Midbrain (tissue), 1 donor: ENCODE measurements at places on chromosomes 3 and 15.

DNA sequence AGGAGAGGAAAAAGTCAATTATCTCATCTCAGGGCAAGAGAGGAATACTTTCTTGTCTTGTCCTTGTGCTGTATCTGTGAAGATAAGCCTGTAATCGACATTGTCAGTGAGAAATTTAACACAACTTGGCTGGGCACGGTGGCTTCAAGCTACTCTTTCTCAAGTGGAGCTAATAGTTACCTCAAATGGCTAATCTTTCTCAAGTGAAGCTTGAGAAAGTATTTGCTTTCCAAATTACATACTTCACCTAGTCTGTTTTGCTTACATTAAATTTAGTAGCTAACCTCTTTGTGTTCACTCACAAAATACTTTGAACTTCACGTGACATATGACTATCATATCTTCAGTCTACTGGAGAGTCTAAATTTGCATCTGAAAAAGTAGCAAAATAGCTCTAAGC lies 48.3 kb upstream of the B3GALNT1 start:
- no peak for DNase-seq

- peak; percentile 31 for DNase-seq
Measured at GRCh38 chr3:98501270-98501669, 3.8 kb downstream of the OR5K2 start.

GRCh38 chr15:58313304-58313703 lies 118.5 kb upstream of the LIPC start:
- no peak for DNase-seq

GRCh38 chr3:65556934-65557577 lies 481.7 kb downstream of the MAGI1 start:
- no peak for DNase-seq

GRCh38 chr3:169966951-169967915 lies 626 bp downstream of the SEC62 start:
- DNase-seq = peak; percentile 60

- DNase-seq = no peak
Measured at GRCh38 chr15:66894986-66895780, 170.2 kb upstream of the SMAD3 start.

DNA sequence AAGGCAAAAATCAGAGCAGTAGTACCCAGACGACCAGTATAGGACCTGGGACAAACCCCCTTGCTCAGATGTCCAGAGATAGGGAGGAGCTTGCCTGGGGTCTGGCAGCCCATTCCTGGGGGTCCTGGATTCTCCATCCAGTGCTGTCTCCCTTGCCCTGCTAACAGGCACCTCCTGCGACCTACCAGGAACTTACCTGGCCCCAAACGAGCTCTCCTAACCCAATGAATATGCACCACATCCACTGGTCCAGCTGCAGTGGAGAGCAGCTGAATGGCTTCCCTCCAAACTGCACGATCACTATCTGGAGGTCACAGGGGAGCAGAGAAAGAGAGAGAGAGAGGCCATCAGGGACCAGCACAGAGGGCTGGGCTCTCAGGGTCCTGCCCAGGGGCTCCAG lies 19.1 kb upstream of the SEC13 start:
- DNase-seq = no peak

DNA sequence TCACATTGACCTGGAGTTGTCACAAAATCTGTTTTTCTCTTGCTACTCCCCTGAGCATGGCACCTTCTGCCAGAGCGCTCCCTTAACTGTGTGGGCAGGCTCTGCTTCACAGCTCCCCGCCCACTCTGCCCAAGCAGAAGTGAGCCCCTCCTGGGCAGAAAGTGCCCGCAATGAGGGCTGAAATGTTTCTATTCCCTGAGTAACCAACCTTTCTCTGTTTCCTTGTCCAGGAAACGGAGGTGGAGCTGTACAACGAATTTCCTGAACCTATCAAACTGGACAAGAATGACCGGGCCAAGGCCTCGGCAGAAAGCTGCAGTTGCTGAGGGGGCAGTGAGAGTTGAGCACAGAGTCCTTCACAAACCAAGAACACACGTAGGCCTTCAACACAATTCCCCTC lies 66.3 kb upstream of the ACAD9 start:
- DNase-seq = no peak

- DNase-seq = no peak
Measured at GRCh38 chr15:32763295-32763694, 45.5 kb downstream of the GREM1 start.

- no peak for DNase-seq
Measured at GRCh38 chr3:118688396-118688884, 346.2 kb downstream of the IGSF11 start.

GRCh38 chr15:52422001-52422400 lies 106.7 kb downstream of the MYO5A start:
- DNase-seq = no peak

DNA sequence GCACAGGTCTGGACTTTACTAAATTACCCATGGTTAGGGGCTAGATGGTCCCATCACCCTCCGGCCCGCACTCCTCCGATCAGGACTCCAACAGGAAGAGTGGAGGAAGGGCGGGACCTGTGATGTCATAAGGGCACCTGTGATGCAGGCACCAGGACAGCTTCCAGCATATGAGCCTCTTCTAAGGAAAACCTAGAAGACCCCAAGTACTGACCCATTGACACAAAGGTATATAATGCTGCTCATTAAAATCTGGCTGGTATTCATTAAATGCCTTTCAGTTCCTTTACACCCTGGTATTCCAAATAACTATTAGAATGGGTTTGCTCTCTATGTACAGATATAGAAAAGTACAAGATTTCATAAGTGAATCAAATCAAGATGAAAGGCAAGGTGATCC lies at the start of gene IQCF5:
TSS of gene IQCF5 (minus strand) at position 101 of the 400 bp plus-strand sequence. CDS start at position 31, 70 bp downstream.
- DNase-seq = no peak

DNA sequence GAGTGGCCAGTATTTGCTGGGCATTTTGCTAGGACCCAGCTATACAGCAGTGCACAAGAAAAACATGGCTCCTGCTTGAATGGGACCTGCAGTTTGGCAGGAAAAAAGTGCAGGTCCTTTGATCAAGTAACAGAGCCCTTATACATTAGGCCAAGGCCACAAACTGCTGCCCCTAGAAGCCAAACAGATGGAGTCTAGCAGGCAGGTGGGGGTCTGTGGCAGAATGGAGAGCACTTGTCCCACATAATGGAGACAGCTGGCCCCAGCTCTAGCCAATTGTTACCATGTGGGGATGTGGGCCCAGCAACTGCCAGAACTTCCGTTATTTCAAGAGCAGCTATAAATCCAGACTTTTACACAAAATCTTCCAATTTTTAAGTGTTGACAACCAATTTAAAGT lies 79.3 kb downstream of the SHQ1 start:
- DNase-seq = no peak

- no peak for DNase-seq
Measured at GRCh38 chr15:54150255-54150654, 172.0 kb downstream of the UNC13C start.

- no peak for DNase-seq
Measured at GRCh38 chr3:24048843-24049242, 103.8 kb downstream of the NR1D2 start.

GRCh38 chr3:158961471-158961870 lies 159.6 kb downstream of the MFSD1 start:
- DNase-seq = no peak

- DNase-seq = no peak
Measured at GRCh38 chr15:66156310-66156975, 97.1 kb downstream of the MEGF11 start.

DNA sequence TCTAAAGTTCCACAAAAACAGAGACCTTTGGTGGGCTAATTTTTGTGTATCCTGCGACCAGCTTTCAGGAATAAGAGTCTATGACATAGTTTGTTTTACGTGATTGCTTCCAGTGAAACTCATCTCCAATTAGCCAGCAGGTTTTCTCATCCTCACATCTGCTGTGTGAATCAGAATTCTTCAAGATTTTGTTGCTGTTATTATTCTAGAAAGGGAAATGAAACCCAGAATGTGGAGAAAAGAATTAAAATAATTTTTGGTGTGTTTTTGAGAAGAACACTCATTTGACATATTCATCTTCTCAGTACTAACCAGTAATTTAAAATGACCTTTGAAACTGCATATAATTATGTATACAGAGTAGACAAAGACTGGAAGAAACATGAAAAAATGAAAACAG lies 175.9 kb downstream of the USP13 start:
- DNase-seq = no peak

- no peak for DNase-seq
Measured at GRCh38 chr3:114994554-114995341, 152.3 kb downstream of the ZBTB20 start.

DNA sequence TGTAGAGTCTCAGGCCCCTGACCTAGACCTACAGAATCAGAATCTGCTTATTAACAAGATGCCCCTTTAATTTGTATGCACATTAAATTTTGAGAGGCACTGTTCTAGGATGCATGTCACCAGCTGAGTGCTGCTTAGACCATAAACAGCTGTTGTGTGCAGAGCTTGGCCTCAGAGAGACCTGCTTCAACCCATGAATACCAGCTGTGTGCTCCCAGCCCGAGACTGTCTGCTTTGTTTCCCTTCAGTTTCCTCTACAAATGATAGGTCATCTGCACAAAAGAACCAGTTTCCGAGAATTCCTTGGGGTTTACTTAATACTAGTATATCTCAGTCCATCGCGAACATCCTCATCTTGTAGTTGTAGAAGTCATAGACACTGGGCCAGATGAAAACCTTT lies 158.5 kb upstream of the PFN2 start:
- no peak for DNase-seq

- no peak for DNase-seq
Measured at GRCh38 chr3:169945313-169945712, 21.3 kb upstream of the SEC62 start.

GRCh38 chr15:58924327-58924726 lies 9.2 kb downstream of the SLTM start:
- DNase-seq = no peak

- no peak for DNase-seq
Measured at GRCh38 chr15:87345961-87346360, 910.6 kb downstream of the NTRK3 start.

GRCh38 chr3:100033903-100034471 lies 80.3 kb downstream of the FILIP1L start:
- no peak for DNase-seq

- no peak for DNase-seq
Measured at GRCh38 chr3:188339410-188340295, 185.7 kb downstream of the LPP start.

- DNase-seq = no peak
Measured at GRCh38 chr3:178420033-178420432, 116.2 kb upstream of the KCNMB2 start.

DNA sequence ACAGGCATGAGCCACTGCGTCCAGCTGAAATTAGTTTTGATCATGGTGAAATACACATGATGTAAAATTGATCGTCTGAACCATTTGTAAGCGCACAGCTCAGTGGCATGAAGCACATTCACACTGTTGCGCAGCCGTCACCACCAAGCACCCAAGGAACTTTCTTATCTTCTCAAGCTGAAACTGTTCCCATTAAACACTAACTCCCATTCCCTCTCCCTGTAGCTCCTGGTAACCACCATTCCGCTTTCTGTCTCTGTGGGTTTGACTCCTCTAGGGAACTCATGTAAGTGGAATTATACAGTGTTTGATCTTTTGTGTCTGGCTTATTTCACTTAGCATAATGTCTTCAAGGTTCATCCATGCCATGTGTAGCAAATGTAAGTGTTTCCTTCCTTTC lies 62.3 kb downstream of the FBLN2 start:
- DNase-seq = no peak

DNA sequence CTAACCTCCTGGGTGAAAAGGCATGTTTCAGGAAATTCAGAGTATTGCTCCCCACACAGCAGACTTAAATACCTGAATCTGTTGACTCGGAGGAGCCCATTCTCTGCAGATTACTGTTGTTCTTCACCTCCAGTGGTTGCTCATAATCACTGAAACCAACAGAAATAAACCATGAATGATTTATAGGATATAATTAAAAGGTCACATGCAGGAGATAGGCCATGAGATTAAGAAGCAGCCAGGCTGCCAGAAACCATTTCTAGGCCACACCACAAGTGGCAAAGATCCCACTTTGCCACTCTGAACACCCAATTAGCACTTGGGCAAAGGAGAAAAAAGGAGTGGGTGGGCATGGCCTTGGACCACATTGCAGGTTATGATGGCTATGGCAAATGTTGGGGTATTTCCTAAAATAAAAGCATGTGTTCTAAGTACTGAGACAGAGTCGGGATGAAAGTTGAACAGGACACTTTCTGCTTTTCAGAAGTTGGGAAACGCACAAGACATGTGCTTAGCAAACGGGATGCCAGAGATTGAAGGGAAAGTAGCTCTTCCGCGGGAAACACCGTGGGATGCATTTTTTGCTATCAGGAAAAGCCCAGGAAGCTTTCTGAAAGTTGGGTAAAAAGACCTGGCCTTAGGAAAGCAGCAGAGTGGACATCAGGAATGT lies 1.5 kb downstream of the CDC25A start:
- no peak for DNase-seq

DNA sequence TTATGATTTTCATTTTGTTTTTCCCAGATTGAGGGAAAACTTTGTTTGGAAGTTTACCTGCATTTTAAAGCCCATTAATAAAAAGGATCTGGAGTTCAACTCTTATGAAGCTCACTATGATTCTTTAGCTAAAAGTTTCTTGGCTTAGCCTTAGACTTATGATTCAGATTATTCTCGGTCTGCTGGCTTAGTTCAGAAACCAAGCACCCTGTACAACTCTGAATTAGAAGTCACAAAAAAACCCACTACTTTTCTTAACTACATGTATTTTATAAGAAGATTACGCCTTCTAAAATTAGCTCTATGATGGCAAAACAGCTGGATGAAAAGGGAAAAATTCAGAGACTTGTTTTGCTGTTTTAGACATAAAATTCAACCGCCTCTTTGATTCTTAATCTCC lies 14.3 kb upstream of the DENND4A start:
- DNase-seq = no peak

- no peak for DNase-seq
Measured at GRCh38 chr15:53746101-53746500, 13.4 kb downstream of the WDR72 start.

- DNase-seq = no peak
Measured at GRCh38 chr3:9955611-9956352, 3.6 kb upstream of the PRRT3 start.

- peak; percentile 37 for DNase-seq
Measured at GRCh38 chr15:85024509-85025336, 43.1 kb downstream of the PDE8A start.

DNA sequence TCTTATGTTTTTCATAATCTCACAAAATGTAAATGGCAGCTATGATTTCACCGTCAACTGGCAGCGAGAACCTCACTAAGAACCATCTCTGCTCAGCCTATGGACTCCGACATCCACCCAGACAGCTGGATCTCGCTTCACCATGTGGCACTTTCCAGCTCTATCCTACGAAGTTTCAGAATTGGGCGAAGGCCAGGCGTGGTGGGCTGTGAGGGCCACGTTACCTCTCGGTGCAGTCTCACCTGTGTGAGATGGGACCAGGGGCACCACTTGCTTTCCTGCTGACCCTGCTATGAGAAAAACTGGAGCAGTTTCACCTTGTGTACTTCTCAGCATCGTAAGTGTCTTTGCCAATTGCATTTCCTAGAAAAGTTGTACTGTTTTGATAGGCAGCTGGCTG lies 32.3 kb downstream of the CHDH start:
- no peak for DNase-seq

DNA sequence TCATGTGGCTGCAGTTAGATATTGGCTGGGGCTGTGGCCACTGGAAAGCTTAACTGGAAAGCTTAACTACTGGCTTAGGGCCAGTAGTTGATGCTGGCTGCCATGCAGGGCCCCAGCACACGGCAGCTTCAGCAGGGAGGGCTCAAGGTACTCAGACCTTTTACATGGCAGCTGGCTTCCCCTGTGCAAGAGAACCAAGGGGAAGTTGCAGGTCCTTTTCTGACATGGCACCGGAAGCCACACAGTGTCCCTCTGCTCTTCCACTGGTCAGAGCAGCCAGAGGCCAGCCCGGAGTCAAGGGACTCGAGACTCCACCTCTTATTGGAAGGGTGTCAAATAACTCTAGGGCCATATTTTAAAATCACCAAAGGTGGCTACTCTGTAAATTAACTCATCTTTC lies 24.5 kb downstream of the CCR9 start:
- no peak for DNase-seq
